ENCODE measurements at places on chromosomes 7 and 10. TPM values are rescaled to one million over a fixed set of nuclear protein-coding genes. Genes with fewer than 3 reads are reported as not detected.

DNA sequence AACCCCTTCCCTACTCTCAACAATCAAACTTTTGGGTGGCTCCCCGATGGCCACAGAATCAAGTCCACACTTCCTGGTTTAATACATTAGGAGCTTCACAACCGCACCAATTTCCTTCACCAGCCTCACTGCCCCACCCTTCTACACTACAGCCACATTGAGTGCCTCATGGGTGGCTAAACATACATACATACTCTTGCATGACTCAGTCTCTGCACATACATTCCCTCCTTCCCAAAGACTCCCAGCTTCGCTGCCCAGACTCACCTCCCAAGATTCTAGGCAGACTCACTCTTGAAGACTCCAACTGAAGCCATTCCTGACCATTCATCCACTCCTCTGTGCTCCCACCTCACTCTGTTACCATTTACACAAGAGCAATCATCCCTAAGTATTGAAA, 15.9 kb downstream of the VPS41 start:
- ATAC-seq = no peak

- no peak for ATAC-seq
Observed at GRCh38 chr10:42916974-42917373, 134.4 kb downstream of the BMS1 start.

Gene STEAP4
- total RNA-seq = not detected

DNA sequence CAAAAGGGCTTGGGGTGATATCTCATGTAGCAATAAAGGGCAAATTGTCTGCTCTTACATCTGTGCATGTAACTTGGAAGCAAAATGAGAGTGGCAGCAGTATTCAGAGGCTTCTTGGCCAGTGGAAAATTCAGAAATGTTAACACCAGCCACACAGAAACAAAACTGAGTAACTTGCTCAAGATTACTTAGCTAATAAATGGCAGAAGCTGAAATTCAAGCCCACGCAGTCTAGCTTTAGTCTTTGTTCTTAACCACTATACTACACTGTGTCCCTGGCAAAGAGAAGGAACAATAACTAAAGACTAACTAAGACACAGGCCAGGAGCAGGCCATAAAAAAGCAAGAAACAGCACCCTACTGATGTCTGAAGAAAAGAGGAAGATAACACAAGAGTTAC, 185.9 kb upstream of the ASAH2 start:
- ATAC-seq = no peak

Gene ATOH7
- not detected for total RNA-seq

DNA sequence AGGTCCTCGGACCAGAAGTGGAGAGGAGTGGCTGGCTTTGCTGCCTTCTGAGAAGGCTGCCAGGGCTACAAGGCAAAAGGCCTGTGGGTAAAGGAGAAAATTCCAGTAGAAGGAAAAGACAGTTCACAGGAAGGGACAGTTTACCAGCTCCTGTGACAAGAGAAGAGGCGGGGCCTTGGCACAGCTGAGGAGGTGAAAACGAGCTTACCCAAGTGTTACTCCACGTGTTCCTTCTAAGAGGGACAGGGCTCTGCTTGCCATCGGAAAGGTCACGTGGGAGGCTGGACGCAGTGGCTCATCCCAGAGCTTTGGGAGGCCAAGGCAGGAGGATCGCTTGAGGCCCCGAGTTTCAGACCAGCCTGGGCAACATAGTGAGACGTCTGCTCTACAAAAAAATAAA, 129.4 kb upstream of the ZNF746 start:
- no peak for ATAC-seq

Gene SPDYE5
- total RNA-seq = not detected

Gene LEP
- not detected for total RNA-seq

DNA sequence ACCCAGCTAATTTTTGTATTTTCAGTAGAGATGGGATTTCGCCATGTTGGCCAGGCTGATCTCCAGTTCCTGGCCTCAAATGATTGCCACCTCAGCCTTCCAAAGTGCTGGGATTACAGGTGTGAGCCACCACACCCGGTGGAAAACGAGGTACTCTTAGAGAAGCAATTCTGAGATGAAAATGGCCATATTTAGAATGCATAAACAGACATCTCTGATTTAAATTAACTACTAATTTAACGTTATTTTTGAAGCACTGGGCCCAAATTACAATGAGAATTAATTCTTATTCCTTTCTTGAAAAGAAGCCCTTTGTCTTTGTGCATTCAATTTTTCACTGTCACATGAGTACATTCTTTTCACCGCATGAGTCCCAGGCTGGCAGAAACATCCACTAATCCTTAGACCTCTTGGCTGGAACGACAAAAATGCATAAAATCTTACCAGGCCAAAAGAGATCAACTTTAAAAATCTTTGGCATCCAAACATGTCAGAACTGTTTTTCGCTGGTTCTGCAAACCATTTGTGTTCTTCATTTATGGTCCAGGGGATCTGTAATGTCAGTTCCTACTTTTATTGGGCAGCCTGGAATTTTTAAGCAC, 60.1 kb upstream of the CAPZA2 start:
- ATAC-seq = no peak

Measured in activated T-helper 17 cell treated with anti-CD3 and anti-CD28 coated beads, Interleukin-2, amount 50 U/mL, for 72 hours (primary cell).